ENCODE measurements at places on chromosomes 2 and 18.

- no peak for DNase-seq
Measured at GRCh38 chr2:225381609-225382008, 17.9 kb upstream of the NYAP2 start.

DNA sequence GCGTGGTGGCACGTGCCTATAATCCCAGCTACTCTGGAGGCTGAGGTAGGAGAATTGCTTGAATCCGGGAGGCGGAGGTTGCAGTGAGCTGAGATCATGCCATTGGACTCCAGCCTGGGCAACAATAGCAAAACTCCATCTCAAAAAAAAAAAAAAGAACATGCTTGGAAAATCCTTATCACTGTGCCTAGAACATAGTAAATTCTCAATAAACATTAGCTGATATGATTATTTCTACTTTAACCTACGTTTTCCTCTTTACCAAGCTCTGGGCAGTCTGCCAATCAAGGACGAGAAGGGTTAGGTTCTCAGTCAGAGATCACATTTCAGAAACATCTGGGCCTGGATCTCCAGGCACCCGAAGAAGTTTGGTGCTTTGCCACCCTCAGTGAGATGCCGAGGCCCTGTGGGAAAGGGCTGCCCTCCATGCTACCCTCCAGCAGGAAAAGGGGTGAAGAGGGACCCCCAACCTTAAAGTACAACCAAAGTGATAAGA, 107.7 kb downstream of the BCL11A start:
- DNase-seq: no peak

- no peak for DNase-seq
Measured at GRCh38 chr2:166727095-166727494, 161.2 kb upstream of the XIRP2 start.

GRCh38 chr2:219441451-219442255, 7.0 kb downstream of the SPEG start:
- no peak for DNase-seq

- DNase-seq: no peak
Measured at GRCh38 chr18:6561016-6561415, 146.3 kb upstream of the L3MBTL4 start.

DNA sequence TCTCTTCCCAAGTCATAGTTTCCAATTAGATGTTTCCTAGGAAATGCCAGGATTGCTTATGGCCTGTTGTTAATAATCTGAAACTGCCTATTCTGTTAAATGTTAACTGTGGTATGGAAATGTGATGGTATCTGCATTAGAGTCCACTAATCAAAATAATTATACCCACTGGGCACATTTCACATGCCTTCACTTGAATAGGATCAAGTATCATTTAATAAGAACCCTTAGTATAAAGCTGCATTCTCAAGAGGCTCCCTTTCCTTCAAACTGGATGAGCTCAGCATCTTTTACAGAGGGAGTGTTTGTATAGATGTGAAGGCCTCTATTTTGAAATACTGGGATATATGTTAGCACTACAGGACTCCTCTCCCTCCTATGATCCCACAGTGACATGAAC, 477.2 kb upstream of the VRK2 start:
- DNase-seq: no peak

GRCh38 chr2:159145745-159146354, 140.7 kb downstream of the WDSUB1 start:
- DNase-seq: no peak

GRCh38 chr2:154693741-154694340, 4.7 kb upstream of the KCNJ3 start:
- DNase-seq: no peak

Measured in activated naive CD4-positive, alpha-beta T cell (primary cell).